ENCODE measurements at places on chromosomes 7 and 10.

DNA sequence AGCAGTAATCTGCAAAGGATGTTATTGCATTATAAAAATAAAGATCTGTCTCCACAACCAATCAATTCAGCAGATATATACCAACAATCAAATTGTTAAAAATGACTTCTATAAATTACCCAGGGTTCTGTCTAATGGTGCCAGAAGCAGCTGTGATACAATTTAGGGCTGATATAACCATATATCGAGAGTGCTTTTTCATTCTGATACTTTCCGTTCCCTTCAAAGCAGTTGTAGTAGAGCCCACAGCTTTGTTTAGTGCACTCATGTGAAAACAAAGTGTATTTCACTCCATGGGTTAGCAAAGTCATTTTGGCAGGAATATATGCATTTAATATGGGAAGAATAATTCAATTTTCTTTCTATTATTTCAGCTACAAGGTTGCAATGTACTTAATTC lies 83.1 kb upstream of the CHCHD3 start:
- no peak for DNase-seq

GRCh38 chr10:31157123-31158010 lies 125.7 kb upstream of the ZNF438 start:
- DNase-seq, result peak; percentile 78

DNA sequence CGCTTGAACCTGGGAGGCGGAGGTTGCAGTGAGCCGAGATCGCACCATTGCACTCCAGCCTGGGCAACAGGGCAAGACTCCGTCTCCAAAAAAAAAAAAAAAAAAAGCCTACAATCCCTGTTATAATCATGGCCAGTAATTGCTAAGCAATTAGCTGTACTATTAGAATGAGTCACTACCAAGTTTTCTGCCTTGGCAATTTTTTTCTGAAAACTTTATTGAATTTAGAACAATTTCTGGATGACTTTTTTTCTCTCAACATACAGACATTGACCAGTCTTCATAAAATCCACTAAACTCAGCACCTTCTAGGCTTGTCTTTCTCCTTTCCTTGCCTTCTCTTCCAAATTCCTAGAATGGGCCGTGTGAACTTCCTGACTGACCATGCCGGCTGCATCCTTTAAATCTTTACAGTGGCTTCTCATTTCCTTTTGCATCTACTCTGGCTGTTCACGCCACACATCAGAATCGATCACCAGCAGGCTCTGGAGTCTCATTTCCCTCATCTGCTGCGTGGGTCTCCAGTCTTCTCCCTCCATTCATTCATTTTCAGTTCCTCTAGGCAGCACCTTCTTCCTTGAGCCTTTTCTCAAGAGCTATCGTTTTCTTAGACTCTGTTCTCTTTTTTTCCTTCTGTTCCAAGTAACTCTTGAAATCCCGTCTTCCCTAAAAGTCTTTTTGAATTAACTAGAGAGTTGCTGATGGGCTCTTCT lies 107.9 kb downstream of the KAT6B start:
- DNase-seq, result no peak

- DNase-seq, result no peak
Observed at GRCh38 chr10:11404901-11405300, 206.5 kb downstream of the USP6NL start.

DNA sequence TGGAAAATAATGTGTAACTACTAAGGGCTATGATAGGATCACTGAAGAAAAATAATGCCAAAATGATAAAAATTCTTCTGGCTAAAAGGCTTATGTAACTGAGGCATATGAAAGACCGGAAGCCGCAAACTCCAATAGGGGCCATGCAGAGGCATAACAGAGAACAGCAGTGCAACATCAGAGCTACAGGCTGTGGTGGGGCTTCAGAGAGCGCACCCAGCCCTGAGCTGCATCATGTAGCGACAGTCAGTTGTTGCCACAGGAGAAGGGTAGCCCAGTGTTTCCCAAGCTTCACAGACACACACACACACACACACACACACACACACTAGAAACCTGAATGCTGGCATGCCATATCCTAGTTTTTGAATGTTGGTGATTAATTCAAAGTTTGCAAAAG lies 9.3 kb downstream of the LLCFC1 start:
- no peak for DNase-seq

Measured in aorta (tissue), 5 donors.